ENCODE measurements at places on chromosomes 7 and 10. TPM values are rescaled to one million over a fixed set of nuclear protein-coding genes. Genes with fewer than 3 reads are reported as not detected.

GRCh38 chr10:2611603-2612002 is 455.7 kb upstream of the PFKP start:
- no peaks in the 10 kb centered on the region for H3K4me1 ChIP-seq
- DNase-seq: no peak
- no peaks in the 10 kb centered on the region for H3K27me3 ChIP-seq
- H3K27ac ChIP-seq: no peak overlapping the region
- H3K36me3 ChIP-seq: no peaks in the 10 kb centered on the region
- no peak overlapping the region for H3K4me3 ChIP-seq

DNA sequence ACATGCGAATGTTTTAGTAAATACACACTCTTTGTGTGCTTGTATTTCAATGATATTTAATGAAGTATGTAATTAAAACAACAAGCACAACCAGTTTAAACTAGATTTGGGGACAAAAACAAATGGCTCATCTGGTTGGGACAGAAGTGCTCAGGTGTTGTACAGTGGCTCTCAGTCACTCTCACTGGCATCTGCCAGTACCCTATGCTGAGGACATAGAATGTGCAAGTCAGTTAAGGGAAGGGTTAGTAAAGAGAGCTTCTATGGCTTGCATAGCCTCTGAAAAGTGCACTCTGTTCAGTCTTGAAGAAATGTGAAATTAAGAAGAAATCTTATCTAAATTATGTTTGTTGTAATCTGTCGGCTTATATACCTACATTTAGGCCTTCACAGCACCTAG is 183.0 kb downstream of the LRRC4 start:
- no peaks in the 10 kb centered on the region for H3K36me3 ChIP-seq
- H3K4me1 ChIP-seq: peaks cover 25% of the 10 kb centered on the region
- no peak overlapping the region for H3K4me3 ChIP-seq
- H3K27ac ChIP-seq: no peak overlapping the region
- DNase-seq: no peak

- H3K4me3 ChIP-seq: no peak overlapping the region
- peaks cover 11% of the 10 kb centered on the region for H3K36me3 ChIP-seq
- no peak overlapping the region for H3K27ac ChIP-seq
- no peaks in the 10 kb centered on the region for H3K4me1 ChIP-seq
- no peak for DNase-seq
- H3K27me3 ChIP-seq: no peaks in the 10 kb centered on the region
Measured at GRCh38 chr10:22548344-22548743, 166.0 kb downstream of the PIP4K2A start.

GRCh38 chr7:140681766-140682165 is 9.0 kb downstream of the ADCK2 start:
- peak; percentile 30 for DNase-seq
- H3K27me3 ChIP-seq: no peaks in the 10 kb centered on the region
- no peaks in the 10 kb centered on the region for H3K36me3 ChIP-seq
- H3K4me1 ChIP-seq: peaks cover 4% of the 10 kb centered on the region
- no peak overlapping the region for H3K27ac ChIP-seq

- H3K27ac ChIP-seq: no peak overlapping the region
- peaks cover 30% of the 10 kb centered on the region for H3K4me1 ChIP-seq
- DNase-seq: no peak
- H3K27me3 ChIP-seq: no peaks in the 10 kb centered on the region
Measured at GRCh38 chr10:31762316-31762715, 166.3 kb downstream of the ARHGAP12 start.

GRCh38 chr7:150341263-150342120 is at the start of gene RARRES2:
RARRES2 (minus strand) TSS chr7:150341629; CDS start chr7:150340609, 1,020 bp downstream.
- no peaks in the 10 kb centered on the region for H3K36me3 ChIP-seq
- no peaks in the 10 kb centered on the region for H3K27me3 ChIP-seq
- peak within 1 kb of the TSS; percentile 91 for H3K27ac ChIP-seq
- H3K4me1 ChIP-seq: peaks cover 21% of the 10 kb centered on the region

GRCh38 chr7:109868215-109868860 is 1222.6 kb upstream of the LRRN3 start:
- no peaks in the 10 kb centered on the region for H3K36me3 ChIP-seq
- no peak for DNase-seq
- H3K27ac ChIP-seq: no peak overlapping the region
- no peak overlapping the region for H3K4me3 ChIP-seq
- H3K4me1 ChIP-seq: no peaks in the 10 kb centered on the region

DNA sequence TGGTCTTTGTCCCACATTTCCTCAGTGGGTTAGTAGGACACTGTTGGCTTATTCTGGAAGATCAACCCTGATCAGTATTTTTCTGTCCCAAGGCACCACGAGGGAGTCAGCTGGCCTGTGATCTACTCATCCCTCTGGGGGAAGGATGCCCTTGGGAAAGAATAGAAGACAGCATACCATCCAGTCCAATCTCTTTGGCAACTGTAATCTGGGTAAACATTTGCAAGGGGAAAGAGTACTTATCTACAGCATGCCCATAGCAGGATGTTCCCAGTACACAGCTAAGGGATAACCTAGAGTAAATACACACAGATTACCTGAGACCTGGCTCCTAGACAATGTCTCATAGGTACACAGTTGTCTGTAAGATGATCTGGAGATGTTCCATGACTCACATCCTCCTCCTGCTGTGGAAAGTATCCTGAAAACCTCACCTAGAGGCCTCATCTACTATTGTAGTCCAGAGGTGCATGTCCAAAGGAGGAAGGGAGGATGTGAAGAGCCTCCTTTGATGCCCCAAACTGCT is 134.3 kb upstream of the VWC2 start:
- no peak for DNase-seq
- no peak overlapping the region for H3K4me3 ChIP-seq
- H3K36me3 ChIP-seq: no peaks in the 10 kb centered on the region

- no peaks in the 10 kb centered on the region for H3K36me3 ChIP-seq
- H3K4me1 ChIP-seq: no peaks in the 10 kb centered on the region
- no peaks in the 10 kb centered on the region for H3K27me3 ChIP-seq
- no peak for DNase-seq
- H3K4me3 ChIP-seq: no peak overlapping the region
Measured at GRCh38 chr7:144038887-144039286, 9.9 kb upstream of the OR2A5 start.

DNA sequence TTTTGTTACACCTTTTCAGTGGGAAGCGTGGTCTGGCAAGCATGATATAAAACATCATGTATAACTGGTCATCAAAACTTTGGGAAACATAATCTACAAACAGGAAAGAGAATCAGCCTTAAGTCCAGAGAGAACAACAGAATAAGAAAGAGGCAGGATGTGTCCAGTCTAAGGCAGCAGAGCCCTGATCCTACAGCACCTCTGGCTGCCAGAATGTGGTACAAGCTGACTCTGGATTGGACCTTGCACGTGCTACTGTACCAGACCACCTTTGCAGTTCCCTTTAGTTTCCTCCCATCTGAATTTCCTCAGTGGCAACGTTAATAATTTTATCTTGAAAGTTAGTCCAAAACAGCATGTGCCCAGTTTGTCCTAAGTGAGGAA is 824.6 kb upstream of the IGFBP3 start:
- no peak overlapping the region for H3K4me3 ChIP-seq
- no peaks in the 10 kb centered on the region for H3K27me3 ChIP-seq
- H3K36me3 ChIP-seq: no peaks in the 10 kb centered on the region
- no peak overlapping the region for H3K27ac ChIP-seq

- no peaks in the 10 kb centered on the region for H3K27me3 ChIP-seq
- H3K27ac ChIP-seq: no peak overlapping the region
Measured at GRCh38 chr7:42596737-42597136, 315.1 kb downstream of the C7orf25 start.

GRCh38 chr10:112307358-112308124 is 24.3 kb downstream of the TECTB start:
- peak; percentile 67 for DNase-seq
- no peak overlapping the region for H3K4me3 ChIP-seq
- no peaks in the 10 kb centered on the region for H3K27me3 ChIP-seq
- no peak overlapping the region for H3K27ac ChIP-seq

DNA sequence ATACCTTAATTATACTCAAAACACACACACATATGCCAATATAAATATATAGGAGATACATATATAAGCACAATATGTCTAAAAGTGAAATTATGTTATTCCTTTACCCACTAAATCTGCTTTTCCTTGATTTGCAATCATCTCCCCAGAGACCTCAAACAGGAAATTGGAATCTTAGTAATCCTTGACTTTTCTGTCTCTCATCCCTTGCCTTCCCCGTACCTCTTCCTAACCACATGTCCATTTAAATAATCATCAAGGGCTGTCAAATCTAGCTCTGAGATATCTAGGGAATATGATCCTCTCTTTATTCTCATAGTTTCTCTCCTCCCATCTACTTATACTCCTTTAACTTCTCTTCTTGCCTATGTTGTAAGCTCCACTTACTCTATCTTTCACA is 336.6 kb downstream of the HGF start:
- no peak overlapping the region for H3K4me3 ChIP-seq
- no peaks in the 10 kb centered on the region for H3K36me3 ChIP-seq
- H3K27ac ChIP-seq: no peak overlapping the region
- H3K27me3 ChIP-seq: no peaks in the 10 kb centered on the region

- no peaks in the 10 kb centered on the region for H3K36me3 ChIP-seq
- no peaks in the 10 kb centered on the region for H3K4me1 ChIP-seq
- H3K4me3 ChIP-seq: no peak overlapping the region
- DNase-seq: no peak
- H3K27me3 ChIP-seq: no peaks in the 10 kb centered on the region
Measured at GRCh38 chr10:44161184-44161583, 223.7 kb downstream of the CXCL12 start.

TUBGCP2 gene
- 30.9 TPM for total RNA-seq

TAS2R41 gene
- not detected for total RNA-seq

THNSL1 gene
- 3.6 TPM for total RNA-seq

NPTX2 gene
- 38.5 TPM for total RNA-seq
